ENCODE measurements at places on chromosomes 6 and 20.

DNA sequence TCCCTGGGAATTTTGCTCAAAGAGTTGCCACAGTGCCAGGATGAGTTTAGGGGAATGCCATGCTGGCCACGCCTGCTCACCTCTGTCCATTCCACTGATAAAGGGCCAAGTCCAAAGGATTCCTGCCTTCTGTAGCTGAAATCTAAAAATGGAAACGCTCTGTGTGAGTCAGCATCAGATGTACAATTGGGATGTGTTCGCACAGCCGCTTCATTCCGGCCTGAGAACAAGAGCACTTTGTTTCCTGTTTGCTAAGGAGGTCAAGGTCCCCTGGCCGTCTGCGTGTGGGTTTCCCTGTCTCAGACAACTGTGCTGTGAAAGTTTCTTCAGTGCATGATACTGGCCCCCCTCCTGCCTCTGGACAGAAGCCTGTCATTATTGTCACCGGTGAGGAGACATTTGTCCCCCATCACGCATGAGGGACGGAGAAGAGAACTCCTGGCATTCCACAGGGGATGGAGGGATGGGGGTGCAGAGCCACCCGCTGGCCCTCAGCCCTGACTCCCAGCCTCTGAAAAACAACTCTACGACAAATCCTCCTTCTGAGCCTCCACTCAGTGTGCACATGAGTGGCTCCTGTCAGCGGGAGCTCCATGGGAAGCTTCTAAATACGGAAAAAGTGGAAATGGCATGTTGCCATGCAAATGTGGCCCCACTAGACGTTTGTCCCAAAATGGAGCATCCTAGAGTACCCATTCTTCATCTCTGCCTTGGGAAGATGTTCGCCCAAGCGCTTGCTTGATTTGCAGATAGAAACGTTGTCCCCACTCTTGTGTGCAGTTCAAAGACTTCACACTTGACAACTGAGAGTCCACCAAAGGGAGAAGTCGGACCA lies 143.5 kb upstream of the AFDN start:
- DNase-seq, result no peak

DNA sequence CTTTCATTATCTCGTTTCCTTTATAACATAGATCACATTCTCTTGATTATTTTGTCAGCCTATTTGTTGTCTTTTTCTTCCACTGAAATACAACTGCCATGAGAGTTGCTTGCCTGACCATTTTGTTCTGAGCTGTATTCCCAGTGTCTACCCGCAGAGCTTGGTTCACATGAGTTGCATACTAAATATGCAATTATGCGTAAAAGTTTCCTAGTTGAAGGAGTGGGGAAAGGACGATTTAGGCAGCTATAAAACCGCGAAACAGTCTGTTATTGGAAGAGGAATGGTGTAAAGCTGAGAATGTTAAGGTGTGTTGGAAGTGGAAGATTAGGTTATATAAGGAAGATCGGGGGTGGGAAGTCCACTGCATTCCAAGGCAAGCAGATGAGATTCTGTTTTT lies 8.8 kb downstream of the TBPL1 start:
- no peak for DNase-seq

DNA sequence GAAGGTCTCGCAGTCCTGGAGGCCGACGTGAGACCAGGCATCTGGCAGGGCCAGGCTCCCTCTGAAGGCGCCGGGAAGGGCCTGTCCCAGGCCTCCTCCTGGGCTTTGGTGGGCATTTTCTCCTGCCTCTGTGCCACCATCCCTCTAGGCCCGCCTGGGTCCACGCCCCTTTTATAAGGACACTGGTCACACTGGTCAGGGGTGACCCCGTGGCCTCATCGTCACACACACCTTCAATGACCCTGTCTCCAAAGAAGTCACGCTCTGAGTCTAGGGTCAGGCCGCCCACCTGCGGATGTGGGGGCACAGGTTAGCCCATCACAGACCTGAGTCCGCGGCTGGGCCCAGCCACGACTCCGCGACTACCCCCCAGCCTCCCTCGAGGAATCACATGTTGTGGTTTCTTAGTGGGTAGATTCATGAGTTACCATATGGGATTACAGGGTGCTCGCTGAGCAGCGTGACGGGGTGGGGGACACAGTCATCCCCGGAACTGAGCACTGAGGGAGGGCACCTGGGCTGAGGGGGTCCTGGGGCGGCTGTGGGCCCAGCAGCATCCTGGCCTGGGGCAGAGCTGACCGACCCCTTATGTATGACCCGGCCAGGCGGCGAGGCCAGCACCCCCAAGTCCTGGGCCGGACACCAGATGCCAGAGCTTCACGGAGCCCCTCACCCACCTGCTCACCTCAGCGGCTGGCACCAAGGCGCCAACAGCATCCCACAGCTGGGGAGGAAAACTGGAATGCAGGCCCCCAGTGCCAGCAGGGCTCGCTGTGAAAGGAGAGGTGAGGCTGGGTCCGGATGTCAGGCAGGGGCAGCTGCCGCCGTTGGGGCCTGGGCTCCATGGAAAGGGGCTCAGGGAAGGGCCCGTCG lies 115.9 kb downstream of the DLL1 start:
- no peak for DNase-seq

DNA sequence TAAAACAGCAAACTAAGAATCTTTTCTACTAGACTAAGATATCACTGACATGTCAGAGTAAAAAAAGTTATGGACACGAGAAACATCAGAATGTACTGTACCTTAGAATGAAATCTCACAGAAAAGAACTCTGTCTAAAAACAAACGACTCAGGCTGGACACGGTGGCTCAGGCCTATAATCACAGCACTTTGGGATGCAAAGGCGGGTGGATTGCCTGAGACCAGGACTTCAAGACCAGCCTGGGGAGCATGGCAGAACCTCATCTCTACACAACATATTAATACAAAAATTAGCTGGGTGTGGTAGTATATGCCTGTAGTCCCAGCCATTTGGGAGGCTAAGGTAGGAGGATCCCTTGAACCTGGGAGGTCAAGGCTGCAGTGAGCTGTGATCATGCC lies 122.6 kb downstream of the PRND start:
- no peak for DNase-seq

- DNase-seq, result no peak
Measured at GRCh38 chr6:16403831-16404230, 165.4 kb downstream of the GMPR start.

GRCh38 chr20:53258741-53259140 lies 286.6 kb downstream of the TSHZ2 start:
- DNase-seq, result no peak

GRCh38 chr20:58635279-58635665 lies 15.8 kb upstream of the STX16 start:
- no peak for DNase-seq

DNA sequence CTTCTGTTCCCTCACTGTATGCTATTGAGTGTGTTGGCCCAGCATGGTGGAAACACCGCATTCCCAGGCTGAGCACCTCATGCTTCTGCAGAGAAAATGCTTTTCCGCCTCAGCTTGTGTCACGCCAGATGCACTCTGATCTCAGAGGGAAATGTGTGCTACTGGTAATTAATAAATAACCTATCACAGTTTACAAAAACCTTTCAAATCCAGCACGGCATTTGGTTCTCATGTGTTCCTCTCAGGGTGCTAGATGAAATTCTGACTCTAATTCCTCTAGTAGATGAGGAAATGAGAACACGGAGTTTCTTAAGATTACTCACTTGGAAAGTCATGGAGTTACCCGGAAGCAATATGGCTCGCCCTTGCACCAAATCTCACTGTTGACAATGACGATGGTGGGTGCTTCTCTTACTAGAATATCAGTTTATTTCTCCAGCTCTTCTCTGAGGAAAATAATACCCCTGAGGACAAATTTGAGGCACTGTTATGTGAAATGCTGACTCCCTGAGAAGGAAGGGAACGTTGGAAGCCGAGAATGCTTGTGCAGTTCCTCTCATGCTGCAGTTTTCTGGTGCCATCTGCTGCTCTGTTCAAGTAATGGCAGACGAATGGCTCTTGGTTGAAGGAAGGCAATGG lies 116.6 kb downstream of the RNF144B start:
- DNase-seq, result peak; percentile 16

DNA sequence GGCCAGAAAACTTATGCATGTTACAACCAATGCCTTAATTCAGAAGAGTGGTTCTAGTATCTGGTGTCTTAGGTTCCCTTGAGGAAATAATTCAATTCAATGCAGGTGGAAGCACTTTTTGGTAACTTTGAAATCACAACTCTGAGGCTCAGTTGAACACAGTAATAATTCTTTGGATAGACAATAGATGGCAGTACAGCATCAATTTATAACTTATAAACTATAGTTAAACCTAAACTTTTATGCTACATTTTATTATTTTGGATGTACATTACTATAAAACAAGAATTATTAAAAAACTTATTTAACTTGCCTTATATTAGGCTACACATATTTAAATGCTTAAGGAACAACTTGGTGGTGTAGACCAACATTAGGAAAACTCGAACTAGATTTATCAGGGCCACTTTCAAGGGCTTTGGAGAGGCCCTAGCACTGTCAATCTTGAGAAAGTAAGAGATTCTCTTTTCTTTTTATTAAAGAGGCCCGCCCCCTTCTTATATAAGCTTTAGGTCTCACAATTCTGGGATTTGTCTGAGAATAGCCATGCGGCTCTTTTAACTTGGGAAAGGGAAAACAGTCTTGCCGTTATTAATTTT lies 85.9 kb downstream of the CRYBG1 start:
- no peak for DNase-seq

GRCh38 chr6:36353411-36353915 lies 16.8 kb upstream of the BNIP5 start:
- no peak for DNase-seq

DNA sequence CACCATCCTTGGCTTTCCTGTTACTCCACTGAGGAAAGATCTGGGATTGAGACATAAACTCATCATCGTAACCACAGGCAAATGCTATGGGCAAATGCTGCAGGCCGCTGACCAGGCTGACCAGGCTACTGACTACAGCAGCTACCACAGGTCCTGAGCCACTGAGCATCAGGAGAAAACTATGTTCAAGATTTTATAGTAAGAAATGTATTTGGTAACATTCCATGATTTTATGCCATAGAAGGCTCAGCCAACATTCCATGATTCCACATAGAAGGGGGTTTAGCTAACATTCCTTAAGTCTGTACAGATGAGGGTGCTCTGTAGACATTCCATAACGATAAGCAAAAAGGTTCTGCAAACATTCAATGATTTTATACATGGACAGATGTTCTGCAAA lies 16.1 kb upstream of the B4GALT5 start:
- no peak for DNase-seq

GRCh38 chr6:95581073-95581472 lies 3.7 kb downstream of the MANEA start:
- no peak for DNase-seq
